ENCODE measurements at places on chromosomes 5 and 9.

- no peak for DNase-seq
These were observed 310.6 kb downstream of the NDUFS4 start for GRCh38 chr5:53871050-53871449.

DNA sequence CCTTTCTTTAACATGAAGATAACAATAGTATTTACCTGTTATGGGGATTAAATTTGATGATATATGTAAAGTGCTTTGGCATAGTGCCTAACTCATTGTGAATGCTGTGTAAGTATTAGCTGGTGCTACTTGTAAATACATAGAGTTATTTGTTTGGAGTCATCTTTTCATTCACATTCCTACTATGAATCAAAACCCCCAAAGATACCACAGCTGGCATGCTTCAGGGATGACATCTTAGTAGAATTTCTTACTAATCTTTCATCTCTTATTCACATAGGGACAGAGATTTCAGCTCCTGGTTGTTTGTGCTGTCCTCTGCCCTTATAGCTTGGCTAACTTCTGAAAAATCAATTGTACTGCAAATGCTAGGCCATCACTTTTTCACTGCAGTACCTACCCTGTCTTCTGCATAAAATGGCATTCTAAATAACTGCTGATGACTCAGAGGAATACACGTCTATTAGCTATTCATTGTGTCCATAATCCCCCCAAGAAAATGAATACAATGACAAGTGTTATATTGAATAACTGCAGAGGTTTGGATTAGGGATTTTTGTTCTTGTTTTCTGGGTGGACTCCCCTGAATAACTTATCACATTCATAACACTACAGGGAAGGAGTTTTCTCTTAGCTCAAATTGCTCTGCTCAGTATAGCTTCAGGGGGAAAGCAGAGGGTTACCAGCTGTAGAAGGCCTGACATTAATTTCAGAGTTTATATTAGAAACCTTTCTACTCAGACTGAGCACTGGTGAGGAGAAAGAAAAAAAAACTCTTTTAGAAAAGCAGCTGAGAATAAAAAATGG lies 192.2 kb upstream of the C9orf72 start:
- DNase-seq = no peak

DNA sequence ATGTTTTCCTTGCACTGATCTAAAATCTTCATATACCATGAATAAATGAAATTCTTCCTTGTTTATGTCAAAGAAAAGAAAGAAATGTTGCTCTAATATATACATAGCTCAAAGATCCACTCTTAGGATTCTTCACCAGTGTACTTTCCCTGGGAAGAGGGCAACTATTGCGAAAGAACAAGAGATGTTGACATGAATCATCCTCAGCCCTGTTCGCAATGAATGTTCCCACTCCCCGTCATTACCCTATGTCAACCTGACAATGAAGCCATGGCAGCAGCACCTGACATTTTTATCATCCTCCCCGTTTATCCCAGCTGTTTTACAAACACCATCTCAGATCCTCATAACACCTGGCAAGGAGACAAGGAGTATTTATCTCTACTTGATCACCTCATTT lies 409.1 kb upstream of the GRIA1 start:
- no peak for DNase-seq

DNA sequence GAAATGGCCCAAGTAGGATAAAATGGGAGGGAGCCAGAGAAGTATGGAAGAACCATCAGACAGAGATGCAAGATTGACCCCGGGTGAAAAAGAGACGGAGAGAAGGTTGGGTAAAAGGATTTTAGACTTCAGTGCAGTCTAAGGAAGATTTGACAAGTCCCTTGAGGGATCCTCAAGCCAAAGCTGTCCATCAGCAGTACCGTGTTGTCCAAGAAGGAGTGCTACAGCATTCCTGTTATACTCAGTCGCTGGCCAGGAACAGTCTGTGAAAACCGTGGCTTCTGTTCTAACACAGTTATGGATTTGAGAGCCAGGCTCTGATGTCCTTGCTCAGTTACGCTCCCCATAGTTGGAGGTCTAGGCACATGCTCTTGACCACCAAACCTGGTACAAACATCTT lies 383.9 kb upstream of the DAB2 start:
- DNase-seq = no peak

- no peak for DNase-seq
These were observed 196.2 kb downstream of the SLCO4C1 start for GRCh38 chr5:102099766-102100331.

- DNase-seq = no peak
These were observed 454.4 kb upstream of the TRPC7 start for GRCh38 chr5:136819526-136820302.

- no peak for DNase-seq
These were observed 1.8 kb downstream of the LURAP1L start for GRCh38 chr9:12776513-12777055.

DNA sequence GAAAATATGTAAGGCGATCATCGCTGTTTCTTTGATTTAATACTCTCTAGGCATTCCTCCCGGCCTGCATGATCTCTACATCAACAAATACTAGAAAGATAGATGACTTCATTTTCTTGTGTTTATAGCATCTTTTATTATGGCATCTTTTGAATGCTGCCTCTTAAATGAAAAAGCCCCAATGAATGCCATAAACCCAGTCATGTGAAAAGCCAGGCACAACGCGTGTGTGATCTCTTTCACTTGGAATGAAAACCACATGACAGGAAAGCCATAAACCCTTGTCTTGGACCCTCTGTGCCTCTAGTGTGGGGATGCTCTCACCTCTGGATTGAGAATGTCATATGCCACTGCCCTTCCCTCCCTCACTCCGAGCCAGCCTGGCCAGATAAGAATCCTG lies 476.2 kb downstream of the SEMA5A start:
- DNase-seq = no peak

- DNase-seq = no peak
These were observed 600.5 kb downstream of the NR2F1-AS1 start for GRCh38 chr5:92980491-92980890.

GRCh38 chr9:103804077-103804735 lies 289.9 kb upstream of the SMC2 start:
- no peak for DNase-seq

DNA sequence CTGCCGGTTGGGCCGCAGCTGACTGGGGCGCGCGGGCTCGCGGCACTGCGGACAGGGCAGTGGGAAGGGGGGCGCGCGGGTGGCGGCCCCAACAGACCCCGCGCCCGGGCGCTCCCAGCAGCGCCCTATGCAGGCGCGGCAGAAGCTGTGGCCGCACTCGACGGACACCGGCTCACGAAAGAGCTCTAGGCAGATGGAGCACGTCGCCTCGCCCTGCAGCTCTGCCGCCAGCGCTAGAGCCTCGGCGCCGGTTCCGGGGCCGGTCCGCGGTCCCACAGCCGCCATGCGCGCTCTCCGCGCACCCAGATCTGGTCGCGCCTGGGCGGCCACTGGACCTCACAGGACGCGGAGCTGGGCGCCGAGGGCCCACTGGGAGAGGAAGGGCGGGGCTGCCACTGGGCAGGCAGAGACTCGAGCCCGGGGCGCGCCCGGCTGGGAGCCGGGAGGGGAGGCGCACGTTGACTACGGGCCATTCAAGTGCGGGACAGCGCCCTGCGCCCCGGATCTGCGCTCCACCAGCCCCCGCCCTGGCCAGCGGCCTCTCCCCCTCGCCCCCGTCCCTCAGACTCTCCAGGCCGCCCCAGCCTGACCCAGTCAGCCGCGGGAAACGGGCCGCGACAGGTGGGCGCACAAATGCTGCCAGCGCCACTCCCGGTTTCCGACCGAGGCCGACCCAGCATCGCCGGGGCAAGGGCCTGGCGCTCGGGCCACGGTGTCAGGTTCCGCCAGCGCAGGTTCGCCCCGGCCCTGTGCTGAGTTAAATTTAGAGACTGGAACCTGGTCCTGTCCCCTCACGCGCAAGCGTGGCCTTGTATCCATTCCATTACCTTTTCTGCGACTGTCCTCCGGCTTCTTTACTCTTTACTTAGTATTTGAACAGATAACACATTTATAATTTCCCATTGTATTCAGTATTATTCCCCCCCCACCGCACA lies at the start of gene TRIM7:
TRIM7 (minus strand) TSS at position 371 of the 935 bp plus-strand sequence; CDS start at position 285, 86 bp downstream.
- DNase-seq = no peak

- DNase-seq = no peak
These were observed 5.5 kb downstream of the FSTL4 start for GRCh38 chr5:133606835-133607234.

DNA sequence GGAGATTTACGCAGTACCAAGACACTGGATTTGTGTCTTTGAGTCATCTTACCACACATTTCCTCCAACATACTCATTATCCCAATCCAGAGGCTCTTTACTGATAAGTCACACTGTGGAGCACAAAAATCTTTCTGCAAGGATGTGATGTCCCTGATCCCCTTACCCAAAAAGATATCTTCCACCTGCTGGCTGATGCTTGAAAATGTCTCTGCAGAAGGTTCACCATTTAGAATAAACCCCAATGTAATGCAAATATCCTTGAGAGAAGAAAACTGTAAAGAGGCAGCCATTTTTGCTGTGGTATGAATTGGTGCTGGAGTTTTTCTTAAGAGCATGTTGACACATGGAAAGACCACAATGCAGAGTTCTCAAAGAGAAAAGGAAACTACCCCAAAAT lies 65.7 kb upstream of the RORB start:
- no peak for DNase-seq

DNA sequence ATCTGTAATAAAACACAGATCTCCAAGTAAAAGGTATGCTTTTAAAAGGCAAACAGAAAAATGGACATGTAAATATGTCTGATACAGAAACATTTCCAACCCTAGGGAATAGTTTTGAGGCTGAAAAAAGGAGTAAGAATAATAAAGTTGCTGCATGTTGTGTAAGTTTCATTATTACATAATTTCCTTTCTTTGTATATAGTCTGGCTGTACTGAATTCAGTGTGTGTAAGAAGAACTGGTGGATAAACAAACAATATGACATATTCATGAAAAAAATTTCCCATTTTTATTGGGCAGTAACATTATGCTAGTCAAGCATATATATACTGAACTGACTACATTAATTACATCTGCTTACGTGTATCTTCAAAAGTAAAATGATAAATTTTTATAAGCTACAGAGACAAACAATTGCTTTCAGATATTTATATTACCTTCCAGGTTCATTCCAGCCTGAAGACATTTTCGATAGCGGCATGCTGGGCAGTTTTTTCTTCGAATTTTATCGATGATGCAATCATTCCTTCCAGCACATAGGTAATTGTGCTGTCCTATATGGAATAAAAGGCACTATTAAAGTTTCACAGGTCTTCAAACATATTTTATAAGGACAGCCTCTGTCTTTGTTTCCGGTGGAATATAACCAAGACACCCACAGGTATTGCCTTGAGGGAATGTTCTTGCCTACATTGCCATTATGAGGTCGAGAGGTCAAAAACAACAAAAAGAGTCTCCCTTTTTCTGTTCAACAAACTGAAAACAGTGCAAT lies 93.6 kb downstream of the NR3C1 start:
- no peak for DNase-seq

- no peak for DNase-seq
These were observed 68.9 kb upstream of the EQTN start for GRCh38 chr9:27365707-27366376.

GRCh38 chr5:145965804-145966203 lies 29.4 kb downstream of the SH3RF2 start:
- no peak for DNase-seq

GRCh38 chr5:33816791-33817190 lies 75.0 kb downstream of the ADAMTS12 start:
- DNase-seq = no peak

GRCh38 chr5:113325054-113325453 lies 109.7 kb downstream of the TSSK1B start:
- DNase-seq = no peak

DNA sequence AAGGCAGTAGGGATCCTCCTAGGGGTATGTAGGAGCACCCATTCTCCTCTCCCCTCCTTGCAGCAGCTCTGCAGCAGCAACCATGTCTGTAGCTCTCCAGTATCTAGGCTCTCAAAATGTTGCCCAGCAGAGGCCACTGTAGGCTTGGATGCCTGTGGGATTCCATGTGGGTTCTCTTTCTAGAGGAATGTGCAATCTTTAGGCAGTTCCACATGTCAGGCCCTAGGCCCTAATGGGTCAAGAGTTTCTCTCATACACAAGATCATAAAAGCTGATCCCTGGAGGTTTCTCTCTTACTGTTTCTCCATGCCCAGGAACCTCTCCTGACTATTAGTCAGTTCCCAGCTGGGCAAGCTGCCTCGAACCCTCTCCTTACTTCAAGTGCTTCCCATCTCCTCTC lies 215.8 kb downstream of the FRMD3 start:
- DNase-seq = no peak

DNA sequence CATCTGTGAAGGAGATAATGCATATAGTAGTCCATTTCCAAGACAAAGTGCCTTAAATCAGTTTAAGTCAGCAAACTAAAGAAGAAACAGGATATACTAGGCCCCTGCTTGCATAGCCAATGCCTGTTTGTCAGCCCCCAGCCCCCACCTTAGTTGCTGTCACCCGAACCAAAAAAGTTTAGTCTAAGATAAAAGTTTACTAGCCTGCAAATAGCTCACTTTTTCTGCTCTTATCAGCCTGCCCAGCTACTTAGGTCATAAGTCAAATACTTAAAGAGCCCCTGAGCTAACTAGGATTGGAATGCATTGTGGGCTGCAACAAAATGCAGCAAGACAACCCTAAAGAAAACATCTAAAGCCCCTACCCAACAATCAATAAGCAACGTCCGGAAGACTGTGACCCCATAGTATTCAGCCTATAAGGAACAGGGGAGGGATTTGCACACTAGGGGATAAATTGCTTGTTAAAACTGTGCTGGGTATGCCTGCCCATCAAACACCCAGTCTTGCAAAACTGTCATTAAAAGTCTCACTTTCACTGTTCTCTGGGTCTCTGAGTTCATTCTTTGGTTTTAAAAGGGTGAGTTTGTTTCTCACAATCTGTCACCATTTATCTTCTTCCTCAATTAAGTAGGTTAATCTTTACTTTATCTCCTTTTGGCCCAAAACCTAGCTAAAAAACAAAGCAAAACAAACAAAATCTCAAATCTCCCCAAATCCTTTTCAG lies 92.4 kb upstream of the CEP78 start:
- no peak for DNase-seq

DNA sequence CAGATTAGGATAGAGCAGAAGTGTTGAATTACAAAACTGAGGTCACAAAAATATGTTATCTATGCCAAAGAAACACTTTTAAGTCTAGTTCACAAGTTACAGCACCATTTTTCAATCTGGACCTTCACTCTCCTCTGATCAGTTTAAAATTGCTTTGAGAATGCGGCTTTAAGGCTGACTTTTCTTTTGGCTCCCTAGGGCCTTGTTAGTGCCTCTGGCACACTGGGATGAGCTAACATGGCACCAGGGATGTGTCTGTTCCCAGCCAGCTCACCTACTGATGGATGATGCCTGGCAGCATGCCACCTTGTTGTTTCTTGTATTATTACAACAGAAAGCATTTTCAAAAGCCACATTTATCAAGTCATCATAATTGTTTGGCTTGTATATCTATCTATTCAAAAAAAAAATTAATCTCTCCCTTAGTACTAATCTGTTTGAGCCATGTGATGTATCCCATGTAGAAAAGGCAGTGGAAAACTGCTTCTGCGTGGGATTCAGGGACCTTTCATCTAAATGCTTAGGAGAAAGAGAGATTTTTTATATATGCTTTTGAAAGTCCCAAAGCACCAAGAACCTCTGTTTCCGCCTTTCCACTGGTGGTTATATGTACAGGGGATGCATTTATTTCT lies 46.6 kb downstream of the ADAMTSL1 start:
- DNase-seq = no peak

GRCh38 chr9:15349892-15350761 lies 43.1 kb upstream of the TTC39B start:
- DNase-seq = no peak

- DNase-seq = no peak
These were observed 148.9 kb downstream of the ENC1 start for GRCh38 chr5:74491586-74491985.

GRCh38 chr9:131534721-131535237 lies 3.7 kb upstream of the UCK1 start:
- no peak for DNase-seq

Data from nucleus accumbens (tissue), 56 donors.